ENCODE measurements at places on chromosomes 7 and 10.

DNA sequence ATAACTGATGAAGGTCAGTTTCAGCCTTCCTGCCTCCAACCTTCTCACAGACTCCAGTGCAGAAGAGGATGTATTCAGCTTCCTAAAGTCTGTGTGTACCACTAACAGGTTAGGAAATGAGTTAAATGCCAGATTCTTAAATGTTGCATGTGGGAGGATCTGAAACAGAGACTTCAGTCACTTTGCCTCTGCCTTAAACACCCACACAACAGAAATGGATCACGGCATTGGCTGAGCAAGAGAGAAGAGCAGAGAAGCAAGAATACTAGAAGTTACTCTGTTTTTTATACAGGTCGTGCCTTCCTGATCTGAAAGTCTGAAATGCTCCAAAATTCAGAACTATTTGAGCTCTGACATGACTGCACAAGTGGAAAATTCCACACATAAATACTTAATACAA lies 98.9 kb upstream of the ARHGAP21 start:
- no peak for DNase-seq

DNA sequence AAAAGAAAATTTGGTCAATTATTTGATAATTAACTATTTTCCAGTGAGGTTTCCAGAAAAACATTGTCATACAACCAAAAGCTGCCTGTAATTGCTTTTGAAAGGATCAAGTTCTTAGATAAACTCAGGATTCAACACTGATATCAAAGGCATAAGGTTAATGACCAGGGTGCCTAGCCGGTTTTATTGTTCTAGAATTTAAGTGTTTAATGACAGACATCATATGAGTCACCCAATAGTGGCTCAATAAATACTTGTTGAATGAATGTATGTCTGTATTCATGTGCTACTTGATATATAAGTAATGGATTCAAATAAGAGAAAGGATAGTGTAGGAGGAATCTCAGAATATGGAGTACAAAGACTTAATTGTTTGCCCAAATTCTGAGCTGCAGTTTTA lies 196.1 kb upstream of the LRGUK start:
- DNase-seq: no peak

GRCh38 chr10:2881720-2882620 lies 185.4 kb upstream of the PFKP start:
- no peak for DNase-seq

GRCh38 chr7:106064771-106065574 lies 47.1 kb downstream of the SYPL1 start:
- no peak for DNase-seq

GRCh38 chr10:113569576-113569975 lies 16.7 kb downstream of the HABP2 start:
- DNase-seq: no peak

DNA sequence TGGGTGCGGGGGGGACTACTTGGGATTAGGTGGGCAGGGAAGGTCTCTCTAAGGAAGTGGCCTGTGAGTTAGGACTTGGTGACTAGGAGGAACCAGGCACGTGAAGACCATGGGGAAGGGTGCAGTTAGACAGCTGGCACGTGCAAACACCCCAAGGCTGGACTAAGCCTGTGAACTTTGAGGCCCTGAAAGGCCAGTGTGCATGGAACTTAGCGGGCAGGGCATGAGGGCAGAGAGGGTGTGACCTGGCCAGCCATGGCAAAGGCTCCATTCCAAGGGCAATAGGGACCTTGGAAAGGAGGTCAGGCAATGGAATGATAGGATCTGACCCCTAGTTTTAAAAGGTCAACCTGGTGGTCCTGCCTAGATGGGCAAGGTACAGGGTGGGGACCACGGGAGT lies 158.4 kb upstream of the PCBD1 start:
- no peak for DNase-seq

All from cortex of kidney (tissue), 1 donor.